ENCODE measurements at places on chromosomes 6 and 20. TPM values are rescaled to one million over a fixed set of nuclear protein-coding genes. Genes with fewer than 3 reads are reported as not detected.

The TOX2 gene
- total RNA-seq: 35.3 TPM

GRCh38 chr6:73766040-73766439 lies 70.0 kb downstream of the CD109 start:
- no peak for DNase-seq
- H3K36me3 ChIP-seq: no peaks in the 10 kb centered on the region
- no peak overlapping the region for H3K27ac ChIP-seq

DNA sequence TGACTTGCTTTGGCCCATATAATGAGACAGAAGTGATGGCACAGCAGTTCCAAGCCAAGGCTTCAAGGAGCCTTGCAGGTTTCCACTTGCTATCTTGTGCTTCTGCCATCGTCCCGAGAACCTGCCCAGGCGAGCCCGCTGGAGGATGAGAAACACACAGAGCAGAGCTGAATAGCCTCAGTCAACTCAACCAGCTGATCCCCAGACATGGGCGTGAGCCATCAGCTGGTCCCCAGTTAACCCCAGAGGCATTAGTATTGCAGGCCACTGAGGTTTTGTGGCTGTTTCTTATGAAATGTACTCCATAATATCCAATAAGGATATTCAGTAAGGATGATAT lies 81.7 kb upstream of the SHLD1 start:
- H3K27ac ChIP-seq: no peak overlapping the region
- no peaks in the 10 kb centered on the region for H3K27me3 ChIP-seq
- H3K4me1 ChIP-seq: no peaks in the 10 kb centered on the region
- DNase-seq: no peak
- no peaks in the 10 kb centered on the region for H3K36me3 ChIP-seq

DNA sequence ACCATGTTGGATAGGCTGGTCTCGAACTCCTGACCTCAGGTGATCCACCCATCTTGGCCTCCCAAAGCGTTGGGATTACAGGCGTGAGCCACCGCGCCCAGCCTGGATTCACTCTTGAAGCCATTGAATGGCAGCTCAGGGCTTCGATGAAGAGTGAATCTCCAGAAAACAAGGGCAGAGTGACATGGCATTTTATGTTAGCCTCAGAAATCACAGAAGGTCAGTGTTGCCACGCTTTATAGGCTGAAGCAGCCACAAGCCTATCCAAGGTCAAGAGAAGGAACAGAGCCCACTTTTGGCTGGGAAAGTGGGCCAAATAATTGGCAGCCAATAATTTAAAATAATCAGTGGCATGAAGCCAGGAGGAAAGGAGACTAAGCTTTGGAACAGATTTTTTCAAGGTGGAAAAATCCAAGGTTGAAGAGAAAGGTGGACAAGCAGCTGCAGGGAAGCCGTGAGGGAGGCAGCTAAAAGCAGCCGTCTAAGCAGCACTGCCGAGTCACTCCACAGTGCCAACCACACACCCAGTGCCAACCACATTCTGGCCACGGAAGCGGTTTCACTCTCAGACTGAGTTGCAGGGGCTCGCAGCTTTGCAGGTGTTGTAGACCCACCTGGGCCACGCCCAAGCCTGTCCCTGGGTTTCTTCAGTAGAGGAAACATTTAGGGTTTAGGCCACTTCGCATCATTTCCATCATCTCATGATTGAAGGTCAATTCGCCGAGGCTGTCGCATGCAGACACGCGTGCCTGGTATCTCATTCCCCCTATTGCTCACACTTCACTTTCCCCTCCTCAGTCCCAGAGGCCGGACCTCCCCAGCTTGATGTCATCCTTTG lies 17.4 kb upstream of the AVP start:
- peaks cover 8% of the 10 kb centered on the region for H3K36me3 ChIP-seq
- H3K4me3 ChIP-seq: no peak overlapping the region
- no peaks in the 10 kb centered on the region for H3K4me1 ChIP-seq

The GINM1 gene
- 58.0 TPM for total RNA-seq

The CNBD2 gene
- 4.2 TPM for total RNA-seq

DNA sequence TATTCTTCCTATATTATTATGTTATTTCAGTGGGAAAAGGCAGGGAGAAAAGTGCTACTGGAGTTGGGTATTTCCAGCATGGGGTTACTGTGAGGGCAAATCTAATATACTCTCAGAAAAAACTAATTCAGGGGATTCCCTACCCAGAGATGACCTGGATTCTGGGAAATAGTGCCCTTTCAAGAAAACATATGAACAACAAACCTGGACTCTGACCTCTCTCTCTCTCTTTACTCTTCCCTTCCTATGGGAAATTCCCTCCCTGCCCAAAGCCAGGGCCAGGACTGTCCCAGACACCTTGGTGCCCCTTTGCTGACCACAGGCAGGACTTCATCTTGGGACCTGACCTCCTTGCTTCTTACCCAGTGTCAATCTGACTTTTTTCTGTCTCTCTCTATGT lies 1.6 kb upstream of the UBD start:
- no peak overlapping the region for H3K27ac ChIP-seq
- H3K4me3 ChIP-seq: no peak overlapping the region
- DNase-seq: no peak
- no peaks in the 10 kb centered on the region for H3K36me3 ChIP-seq
- no peaks in the 10 kb centered on the region for H3K4me1 ChIP-seq

The RTN4IP1 gene
- total RNA-seq: 6.2 TPM

The CYP39A1 gene
- total RNA-seq: 7.1 TPM

DNA sequence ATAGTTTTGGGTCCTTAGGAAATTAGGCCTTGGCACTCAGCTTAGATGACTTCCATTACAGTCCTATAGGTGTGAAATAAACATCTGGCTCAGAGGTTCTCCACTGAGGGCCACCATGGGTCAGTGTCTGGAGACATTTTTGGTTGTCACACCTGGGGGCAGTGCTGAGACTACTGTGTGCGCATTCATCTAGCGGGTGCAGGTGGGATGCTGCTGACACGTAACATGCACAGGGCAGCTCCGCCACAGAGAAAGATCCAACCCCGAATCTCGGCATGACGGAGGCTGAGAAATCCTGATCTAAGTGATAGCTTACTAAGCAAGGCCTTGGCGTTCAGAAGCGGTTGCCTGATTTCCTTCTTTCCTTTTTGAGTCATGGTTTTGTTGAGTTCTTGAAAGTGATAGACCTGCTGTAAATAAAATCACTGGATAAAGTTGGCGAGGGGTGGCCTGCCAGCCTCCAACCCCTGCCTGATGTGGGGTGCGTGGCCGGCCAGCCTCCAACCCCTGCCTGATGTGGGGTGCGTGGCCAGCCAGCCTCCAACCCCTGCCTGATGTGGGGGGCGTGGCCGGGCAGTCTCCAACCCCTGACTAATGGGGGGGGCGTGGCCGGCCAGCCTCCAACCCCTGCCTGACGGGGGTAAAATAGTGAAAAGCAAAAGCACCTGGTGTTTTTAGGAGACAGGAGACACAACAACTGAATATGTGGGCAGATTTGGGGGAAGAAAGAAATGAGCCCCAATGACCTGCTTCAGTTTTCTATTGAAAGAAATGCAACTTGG lies 158.1 kb downstream of the CDH26 start:
- no peak overlapping the region for H3K4me3 ChIP-seq
- peaks cover 9% of the 10 kb centered on the region for H3K4me1 ChIP-seq
- no peaks in the 10 kb centered on the region for H3K27me3 ChIP-seq
- no peak overlapping the region for H3K27ac ChIP-seq
- no peak for DNase-seq

All from esophagus muscularis mucosa (tissue), 4 donors.